ENCODE measurements at places on chromosomes 5 and 9.

GRCh38 chr9:90121762-90122161 is 517.0 kb downstream of the GADD45G start:
- DNase-seq: no peak

GRCh38 chr5:137415231-137415681 is 83.9 kb downstream of the SPOCK1 start:
- no peak for DNase-seq

DNA sequence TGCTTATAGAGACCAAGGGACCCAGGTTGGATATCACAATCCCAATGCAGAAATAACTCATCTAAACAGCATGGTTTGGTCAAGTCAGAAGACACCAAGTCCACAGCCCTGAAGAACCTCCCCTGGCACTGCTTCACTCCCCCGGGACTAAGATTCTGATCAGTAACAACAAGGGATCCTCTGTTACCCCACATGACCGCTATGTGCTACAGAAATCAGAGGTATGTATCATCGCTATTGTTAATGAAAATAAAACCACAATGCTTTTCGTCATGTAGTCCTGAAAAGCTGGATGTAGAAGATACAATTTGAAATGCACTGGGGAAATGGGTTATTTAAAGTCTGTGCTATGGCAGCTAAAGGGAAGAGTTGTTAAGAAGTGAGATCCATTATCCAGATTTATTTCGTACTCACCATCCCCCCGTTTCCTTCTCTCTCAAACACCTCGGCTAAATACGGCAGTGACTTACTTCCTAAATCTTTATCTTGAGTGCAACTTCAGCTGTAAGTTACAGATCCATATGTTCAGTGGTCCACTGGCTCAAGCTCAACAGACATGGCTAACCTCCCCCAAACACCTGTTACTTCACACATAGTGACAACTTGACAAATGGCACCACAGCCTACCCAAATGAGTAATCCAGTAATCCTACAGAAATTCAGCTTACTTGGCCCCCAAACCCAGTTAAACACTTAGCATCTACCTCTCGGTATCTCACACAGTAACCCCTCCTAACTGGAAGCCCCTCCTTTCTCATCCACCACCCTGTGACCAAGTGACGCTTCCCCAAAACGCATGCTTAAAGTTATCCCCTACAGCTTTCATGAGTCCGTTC is 129.2 kb downstream of the MYO10 start:
- no peak for DNase-seq

DNA sequence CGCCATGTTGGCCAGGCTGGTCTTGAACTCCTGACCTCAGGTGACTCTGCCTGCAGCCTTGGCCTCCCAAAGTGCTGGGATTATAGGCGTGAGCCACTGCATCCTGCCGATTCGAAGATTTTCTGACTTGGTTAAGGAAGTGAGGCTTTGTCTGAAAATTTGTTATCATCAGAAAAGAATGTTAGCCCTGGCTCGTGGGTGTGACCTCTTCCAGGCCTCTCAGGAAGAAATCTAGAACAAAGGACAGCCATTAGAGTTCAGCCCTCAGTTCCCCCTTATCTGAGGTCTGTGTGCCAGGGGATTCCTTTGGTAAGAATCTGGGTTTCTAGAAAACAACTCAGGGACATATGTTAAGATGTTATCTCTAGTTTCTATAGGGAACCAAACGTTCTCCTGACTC is 6.2 kb downstream of the OR2S2 start:
- no peak for DNase-seq

GRCh38 chr5:43622074-43622473 is 19.1 kb downstream of the NNT start:
- no peak for DNase-seq

DNA sequence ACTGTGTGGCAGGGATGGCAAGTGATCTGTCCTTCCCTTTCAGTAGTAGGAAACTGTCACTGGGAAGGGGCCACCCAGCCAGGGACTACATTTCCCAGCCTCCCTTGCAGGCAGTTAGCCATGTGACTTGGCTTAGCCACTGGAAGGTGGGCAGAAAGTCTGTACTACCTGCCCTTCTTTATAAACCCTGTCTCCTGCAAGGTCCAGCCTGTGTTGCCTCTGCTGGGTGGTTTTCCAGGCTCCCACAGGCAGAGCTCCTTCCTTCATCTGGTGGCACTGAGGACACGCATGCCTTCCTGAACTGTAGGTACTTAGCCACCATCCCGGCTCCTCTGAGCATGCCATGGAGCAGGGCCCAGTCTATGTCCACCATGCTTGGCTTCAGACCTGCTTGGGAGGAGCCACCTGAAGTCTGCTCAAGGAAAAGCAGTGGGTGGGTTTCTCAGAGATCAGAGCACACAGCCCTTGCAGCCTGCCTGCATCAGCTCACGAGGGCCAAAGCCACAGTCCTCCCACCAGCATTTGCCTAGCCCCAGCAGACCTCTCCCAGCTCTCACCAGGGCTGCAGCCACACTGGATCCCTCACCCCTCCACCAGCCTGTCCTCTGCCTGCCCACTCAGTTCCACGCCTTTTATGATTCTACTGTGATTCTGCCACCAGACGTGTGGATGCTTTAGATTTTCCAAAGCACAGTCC is 16.7 kb upstream of the SLC25A51 start:
- no peak for DNase-seq

DNA sequence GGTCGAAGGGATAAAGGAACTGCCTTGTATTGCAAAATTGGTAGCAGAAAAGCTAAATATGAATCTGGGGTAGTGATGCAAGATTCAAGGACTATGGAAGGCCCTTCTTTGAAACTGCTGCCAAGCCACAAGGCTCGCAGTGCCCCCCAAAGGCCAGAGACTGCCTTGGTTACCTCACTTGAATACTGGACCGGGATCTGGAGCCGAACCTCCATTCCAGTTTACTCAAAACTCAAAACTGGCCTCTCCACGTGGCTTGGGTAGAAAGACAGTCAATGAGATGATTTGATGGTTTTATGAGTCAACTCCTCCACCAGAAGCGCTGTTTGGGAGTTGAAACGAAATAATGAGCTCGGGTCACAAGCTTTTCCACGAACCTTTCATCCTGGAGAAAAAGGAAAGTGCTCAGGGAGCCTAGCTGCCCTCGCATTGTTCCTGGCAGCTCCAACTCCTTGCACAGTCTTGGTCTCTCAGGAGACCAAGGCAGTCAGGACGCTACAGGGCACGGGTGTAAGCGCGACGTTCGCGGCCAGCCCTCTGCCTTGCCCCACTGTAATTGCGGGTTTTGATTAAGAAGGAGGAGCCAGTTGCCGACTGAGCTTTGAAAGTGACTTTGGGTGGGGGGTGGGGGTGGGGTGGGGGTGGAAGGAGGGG is 2.8 kb downstream of the ST8SIA4 start:
- DNase-seq: no peak

DNA sequence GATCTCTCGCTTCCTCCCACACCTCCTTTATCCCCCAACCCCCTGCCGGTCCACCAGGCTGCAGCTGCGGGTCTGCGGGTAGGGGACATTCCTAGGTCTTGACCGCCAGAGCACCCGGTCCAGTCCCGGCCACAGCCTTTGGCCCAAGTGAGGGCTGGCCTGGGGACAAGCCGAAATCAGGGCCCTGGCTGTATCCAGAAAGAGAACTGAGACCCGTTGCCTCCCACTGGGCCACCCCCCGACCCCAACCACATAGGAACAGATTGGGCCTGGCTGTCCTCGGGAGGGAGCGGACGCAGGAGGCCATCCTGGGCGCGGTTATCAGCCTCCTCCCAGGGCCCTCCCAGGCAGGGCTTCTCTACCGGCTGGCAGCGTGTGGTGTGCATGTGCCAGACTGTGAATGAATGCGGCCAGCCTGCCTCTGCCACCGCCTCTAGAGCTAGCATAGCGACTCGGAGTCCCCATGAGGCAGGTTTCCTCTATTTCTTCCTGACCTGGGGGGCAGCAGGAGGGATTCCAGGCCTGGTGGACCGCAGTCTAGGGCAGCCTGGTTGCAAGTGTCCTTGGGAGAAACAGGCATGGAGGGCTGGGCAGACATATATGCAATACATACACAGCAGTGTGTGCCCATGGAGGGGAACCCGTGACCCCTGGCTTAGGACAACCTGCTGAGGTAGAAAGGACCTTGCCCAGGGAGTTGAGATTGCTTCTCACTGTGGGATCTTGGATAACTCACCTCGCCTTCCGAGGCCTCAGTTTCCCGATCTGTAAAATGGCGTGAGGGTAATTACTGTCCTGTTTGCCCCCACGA is 1.2 kb downstream of the N4BP3 start:
- DNase-seq: peak; percentile 38

- no peak for DNase-seq
These were observed 4.0 kb downstream of the PTGES2 start for GRCh38 chr9:128123451-128124080.

- no peak for DNase-seq
These were observed 782 bp downstream of the BICD2 start for GRCh38 chr9:92763721-92764380.

DNA sequence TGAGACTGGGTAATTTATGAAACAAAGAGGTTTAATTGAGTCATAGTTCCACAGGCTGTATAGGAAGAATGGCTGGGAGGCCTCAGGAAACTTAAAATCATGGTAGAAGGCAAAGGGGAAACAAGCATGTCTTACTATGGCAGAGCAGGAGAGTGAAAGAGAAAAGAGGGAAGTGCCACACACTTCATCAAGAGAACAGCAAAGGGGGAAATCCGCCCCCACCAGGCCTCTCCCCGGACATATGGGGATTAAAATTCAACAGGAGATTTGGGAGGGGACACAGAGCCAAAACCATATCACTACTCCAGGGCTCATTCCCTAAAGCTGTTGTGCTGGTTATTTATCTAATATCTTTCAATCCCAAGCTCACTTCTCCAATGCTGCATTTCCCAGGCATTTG is 50.2 kb upstream of the NR3C1 start:
- no peak for DNase-seq

DNA sequence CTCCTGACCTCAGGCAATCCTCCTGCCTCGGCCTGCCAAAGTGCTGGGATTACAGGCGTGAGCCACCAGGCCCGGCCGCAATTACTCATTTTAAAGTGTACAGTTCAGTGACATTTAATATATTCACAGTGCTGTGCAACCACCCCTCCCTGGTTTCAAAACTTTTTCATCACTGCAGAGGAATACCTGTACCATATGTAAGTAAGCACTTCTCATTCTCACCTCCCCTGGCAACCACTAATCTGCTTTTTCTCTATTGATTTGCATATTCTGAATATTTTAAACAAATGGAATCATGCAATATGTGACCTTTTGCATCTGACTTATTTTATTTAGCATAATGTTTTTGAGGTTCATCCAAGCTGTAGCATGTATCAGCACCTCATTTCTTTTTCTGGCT is 21.3 kb upstream of the KIAA1958 start:
- no peak for DNase-seq

DNA sequence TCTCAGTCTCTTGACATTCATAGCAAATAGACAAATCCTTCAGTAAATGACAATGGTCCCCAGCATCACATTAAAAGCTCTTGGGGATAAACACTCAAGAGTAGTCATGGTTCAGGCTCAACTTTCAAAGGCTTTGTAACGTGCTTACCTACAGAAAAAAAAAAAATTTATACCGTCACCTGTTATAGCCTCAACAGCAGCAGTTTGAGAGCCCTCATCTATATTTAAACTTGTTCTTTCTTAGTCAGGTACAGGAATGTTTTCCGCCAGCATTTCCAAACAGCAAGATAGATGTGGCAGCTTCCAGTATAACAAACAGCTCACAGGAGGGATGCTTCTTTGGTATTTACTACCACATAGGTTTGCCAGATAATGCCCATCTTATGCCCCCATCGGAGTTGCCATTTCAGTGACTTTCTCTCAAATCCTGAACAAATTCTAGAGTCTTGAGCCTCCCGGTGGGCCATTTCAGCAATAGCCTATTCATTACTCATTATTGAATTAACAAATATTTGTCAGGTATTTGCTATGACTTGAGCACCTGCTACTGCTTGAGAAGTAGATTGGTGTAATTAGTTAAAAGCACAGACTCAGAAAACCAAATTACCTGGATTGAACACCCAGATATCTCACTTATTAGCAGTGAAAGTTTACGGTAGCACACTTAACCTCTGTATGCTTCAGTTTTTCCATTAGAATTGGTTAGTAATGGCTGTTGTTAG is 470.0 kb downstream of the EBF1 start:
- DNase-seq: no peak

DNA sequence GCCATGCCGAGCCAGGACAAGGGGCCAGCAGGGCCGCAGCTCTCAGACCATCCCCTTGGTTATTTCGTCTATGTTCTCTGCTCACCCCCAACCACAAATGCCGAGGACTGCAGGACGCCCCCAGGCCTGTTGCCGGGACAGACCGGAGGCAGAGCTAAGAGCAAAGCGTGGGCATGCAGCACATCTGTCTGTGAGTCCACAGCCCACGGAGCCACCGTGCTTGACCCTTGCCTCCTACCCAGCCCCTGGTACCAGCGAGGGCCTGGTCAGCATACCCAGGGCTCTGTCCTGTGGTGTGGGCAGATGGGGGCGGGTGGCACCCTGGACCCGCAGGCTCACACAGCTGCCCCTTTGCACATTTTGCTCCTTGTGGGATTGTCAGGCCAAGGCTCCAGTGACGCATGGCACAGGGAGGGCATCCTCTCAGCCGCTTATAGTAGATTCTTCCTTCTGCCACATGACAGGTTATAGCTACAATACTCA is 4.7 kb downstream of the BRD3 start:
- no peak for DNase-seq

GRCh38 chr9:123368023-123368422 is 12.0 kb downstream of the CRB2 start:
- DNase-seq: no peak

DNA sequence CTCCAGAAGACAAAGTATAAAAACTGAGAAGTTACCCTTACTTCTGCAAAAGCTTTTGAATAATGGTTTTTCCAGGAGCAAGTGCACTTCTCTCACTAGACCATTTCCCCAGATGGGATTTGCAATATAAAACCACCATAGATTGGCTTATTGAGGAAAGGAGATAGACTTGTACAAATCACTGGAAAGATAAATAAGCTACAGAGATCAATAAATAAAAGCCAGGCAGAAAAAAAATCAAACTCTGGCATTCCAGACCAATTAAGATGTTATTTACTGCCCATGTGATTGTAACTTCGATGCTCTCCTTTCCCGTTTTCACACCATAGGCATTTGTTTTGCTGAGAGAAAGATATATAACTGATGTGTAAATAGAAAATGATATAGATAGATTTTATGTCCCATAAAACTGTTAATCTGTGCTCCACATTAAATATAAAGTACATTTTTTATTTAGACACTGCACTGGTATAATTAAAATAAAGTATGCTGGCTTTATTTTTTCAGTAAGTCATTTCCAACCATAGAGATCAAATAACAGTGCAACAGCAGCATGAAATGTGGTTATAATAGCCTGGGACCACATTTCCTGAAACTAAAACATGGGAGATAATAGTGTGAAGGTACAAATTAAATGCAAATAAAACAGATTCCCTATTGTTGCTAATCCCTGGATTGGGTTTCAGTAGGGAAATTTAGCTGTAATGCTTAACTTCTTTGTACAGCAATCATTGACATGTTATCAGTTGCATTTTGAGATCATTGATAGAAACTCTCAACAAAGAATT is 177.7 kb downstream of the NR2F1-AS1 start:
- DNase-seq: no peak

DNA sequence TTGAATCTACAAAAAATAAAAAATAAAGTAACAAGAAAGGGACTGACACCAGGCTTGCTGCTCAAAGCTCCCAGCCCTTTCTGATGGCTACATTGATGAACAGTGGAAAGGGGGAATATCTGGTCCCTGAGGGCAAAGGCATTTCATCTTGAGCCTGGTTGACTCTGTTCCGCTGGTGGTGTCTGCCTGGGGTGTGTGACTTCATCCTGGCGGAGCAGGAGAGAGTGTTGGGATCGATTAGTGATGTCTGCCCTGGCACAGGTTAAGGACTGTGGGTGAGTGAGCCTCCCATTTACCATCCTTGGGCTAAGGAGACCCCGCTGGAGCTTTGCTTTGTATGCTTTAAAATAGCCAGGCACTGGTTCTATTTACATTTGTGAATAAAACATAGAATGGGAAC is 56.9 kb upstream of the ASS1 start:
- DNase-seq: no peak

All from effector CD4-positive, alpha-beta T cell (primary cell).